ENCODE measurements at places on chromosomes 3 and 15.

- DNase-seq, result peak; percentile 46
Observed at GRCh38 chr15:58139276-58139988, 1.3 kb downstream of the AQP9 start.

DNA sequence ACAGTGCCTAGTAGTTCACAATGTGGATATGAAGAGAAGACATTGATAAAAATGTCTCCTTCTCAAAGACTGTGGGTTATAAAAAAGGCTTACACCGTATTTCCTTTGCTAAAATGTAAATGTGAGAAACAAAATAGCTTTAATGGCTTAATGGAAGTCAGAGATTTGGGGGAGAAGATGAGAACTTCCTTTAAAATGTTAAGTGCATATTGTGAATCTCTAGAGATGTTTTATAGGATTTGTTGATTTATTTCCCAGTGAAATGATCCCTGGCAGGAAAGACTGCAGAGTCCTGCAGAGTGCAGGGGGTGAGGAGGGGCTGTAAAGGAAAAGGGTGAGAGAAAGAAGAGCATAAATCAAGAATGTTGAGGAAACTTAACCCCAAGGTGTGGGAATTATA lies 305.1 kb downstream of the GAP43 start:
- DNase-seq, result no peak

DNA sequence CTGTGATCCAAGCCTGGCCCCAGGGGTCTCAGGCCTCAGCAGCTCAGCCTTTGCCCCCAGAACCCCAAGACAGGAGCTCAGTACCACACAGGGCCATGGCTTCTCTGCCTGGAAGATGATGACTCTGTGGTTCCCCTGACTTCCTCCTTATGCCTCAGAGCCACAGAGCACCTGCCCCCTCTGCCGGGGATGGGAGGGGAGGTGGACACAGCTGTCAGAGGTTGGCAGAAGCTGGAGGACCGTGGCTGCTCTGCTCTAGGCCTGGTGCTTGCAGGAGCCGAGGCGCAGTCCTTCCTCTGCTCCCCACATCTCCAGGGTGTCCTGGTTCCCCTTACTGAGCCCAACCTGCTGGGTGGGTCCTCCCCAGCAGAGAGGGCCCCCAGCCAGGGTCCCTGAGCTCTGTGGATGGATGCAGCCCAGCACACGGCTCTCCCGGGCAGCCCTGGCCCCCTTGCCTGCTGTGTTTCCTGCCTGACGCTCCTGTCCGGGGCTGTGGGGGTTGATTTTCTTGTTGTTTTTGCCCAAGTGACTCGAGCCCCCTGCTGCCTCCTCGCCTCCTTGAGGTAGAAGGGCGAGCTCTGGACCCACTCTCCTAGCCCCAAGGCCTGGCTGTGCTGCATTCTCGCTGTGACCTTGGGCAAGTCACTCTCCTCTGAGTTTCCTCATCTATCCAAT lies 36.6 kb downstream of the PSTPIP1 start:
- no peak for DNase-seq

- no peak for DNase-seq
Observed at GRCh38 chr3:126557761-126558160, 971 bp downstream of the C3orf22 start.

- no peak for DNase-seq
Observed at GRCh38 chr3:96017556-96017955, 796.8 kb upstream of the EPHA6 start.

GRCh38 chr3:186502966-186503712 lies 41.0 kb downstream of the CRYGS start:
- DNase-seq, result no peak

DNA sequence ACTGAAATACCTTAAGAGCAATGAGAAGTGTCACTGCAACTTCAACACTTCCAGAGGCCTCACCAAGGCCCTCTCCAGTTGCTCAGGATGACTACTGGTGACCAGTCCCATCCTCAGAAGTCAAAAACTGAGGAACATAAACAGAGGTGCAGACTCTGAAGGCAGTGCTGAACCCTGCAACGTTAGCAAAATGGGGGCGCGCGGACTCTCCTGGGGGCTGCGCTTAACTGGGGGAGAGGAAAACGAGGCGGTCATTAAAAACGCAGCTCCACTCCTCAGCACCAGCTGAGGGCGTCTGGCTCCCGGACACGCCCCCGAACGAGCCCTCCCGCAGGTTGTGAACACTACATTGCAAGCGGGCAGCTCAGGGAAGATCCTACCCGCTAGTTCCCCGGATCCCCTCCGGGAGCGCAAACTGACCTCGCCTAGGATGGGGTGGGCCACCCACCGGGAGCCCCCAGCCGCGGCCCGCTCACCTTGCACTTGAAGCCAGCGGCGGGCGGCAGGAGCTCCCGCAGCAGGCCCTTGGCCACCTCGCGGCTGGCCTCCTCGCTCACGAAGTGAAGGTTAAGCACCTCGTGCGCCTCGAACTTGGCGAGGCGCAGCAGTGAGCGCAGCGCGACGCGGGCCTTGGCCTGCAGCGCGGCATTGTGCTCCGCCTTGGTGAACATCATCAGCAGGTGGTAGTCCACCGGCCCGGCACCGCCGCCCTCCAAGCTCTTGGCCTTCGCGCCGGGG lies 711 bp downstream of the XXYLT1 start:
- no peak for DNase-seq

DNA sequence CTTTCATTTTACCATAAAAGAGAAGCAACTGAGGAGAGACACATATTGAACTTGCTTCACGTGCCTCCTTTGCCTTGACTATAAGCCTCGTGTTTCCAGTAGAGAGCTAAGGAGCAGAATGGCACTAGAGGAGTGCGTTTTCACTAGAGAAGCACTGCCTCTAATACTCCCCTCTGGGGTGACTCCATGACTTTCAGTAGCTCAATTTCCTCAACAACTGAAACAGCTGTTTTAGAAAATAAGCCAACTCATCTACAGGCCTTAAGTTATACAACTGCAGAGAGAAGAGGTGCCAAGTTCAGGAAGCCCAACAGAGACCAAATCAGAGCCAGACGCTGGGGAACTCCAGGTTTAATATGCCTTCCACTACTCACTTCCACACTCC lies 1.9 kb downstream of the UBP1 start:
- DNase-seq, result no peak

- DNase-seq, result no peak
Observed at GRCh38 chr3:187369089-187369447, 883 bp downstream of the RTP4 start.

GRCh38 chr15:100073982-100074381 lies 267.8 kb downstream of the ADAMTS17 start:
- DNase-seq, result no peak

GRCh38 chr3:69568458-69568857 lies 170.8 kb upstream of the MITF start:
- DNase-seq, result no peak

GRCh38 chr3:40719660-40720287 lies 195.0 kb downstream of the ZNF621 start:
- DNase-seq, result no peak

DNA sequence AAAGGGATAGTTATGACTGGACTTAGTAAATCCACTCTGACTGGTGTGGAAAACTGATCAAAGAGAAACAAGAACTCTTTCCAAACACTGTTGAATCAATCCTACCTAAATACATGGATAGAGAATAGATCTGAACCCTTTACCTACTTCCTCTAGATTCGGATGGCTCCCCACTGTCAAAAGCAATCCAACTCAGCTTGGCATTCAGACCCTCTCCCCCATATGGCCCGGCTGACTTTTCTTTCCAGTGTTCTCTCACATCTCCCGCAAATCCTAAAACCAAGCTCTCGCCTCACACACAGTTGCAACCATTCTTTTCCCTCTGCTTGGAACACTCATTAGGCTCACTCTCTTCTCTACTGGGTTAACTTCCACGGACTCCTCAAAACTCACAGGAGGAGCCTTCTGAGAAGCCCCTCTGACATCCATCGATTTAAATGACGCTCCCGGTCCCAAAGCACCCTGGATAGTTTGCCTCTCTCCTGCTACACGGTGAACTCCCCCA lies 639 bp downstream of the SPICE1 start:
- DNase-seq, result no peak

GRCh38 chr3:42600958-42601675 lies 631 bp downstream of the NKTR start:
- DNase-seq, result peak; percentile 25

DNA sequence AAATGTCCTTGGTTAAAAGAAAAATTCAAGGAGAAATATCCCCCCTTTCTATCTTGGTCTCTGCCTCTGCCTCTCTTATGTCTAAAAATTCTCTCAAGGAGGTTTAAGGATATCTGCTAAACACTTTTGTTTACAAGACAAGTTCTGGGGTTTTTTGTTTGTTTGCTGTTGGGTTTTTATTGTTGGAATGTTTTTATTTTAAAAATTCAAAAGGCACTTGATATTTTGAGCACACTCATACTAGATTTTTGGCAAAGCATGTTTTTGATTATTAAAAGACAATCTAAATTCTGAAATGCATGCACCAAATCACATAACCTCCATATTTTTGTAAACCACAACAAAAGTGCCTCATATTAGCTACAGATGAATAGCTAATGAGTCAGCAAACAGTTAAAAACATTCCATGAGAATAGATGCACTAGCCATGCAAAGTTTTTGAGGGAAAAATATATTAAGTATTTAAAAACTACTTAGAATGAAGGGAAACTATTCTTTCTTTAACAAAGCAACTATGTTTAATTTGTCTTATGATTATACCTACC lies 84.6 kb downstream of the ZBTB20 start:
- peak; percentile 73 for DNase-seq

DNA sequence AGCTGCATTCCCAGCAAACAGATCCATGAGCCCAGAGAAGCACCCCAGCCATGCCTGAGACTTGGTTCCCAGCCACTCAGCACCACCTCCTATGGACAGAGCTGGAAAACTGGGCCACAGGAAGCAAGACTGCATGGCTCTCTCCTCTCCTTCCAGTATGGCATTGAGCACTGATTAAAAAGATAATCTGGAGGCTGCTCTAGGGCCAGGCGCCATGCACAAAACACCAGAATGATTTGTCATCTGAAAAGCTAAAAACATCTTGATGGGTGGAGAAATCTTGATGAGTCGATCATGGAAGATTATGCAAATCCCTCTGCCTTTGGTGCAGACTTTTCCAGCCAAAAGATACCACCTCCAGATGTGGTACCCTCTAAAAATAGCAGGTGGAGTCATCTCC lies 62.7 kb upstream of the MRPS22 start:
- DNase-seq, result no peak

- no peak for DNase-seq
Observed at GRCh38 chr3:160921020-160921635, 165.1 kb downstream of the PPM1L start.

DNA sequence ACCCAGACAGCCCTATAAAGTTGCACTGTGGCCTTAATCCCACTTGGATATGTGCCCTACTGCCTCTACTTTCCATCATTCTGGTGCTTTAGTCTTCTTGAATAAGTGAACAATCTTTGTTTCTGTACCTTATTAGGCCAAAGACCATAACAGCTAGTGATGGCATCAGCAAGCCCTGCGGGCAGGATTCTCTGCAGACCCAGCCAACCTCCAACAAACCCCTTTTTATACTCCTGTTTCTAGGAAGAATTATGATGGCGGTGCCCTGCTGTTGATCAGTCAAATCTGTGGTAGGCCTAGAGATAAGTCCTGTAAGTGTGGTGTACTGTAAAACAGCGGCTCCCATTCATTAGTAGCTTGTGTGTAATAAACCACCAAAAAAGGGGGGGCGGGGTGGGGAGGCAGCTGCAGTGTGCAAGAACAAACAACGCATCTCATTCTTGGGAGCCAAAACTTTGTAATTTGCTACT lies 40.5 kb downstream of the SOX2 start:
- DNase-seq, result no peak

DNA sequence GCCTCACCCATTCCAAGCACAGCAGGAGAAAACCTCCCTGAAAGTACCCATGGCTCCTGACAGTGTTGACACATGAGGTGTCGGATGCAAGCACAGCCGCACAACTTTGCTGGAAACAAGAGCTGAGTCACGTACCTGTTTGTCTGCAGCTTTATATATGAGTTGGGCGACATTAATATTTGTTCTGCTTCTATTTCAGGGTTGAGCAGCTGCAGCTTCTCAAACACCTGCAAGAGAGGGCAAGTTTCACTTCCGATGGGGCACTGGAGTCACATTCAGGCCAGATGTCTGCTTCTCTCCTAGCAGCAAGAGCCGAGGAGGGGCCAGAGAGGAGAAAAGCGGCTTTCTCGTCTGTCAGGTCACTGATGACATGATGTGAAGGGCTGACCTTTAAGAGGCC lies 88.0 kb downstream of the NUP210 start:
- DNase-seq, result no peak

GRCh38 chr3:181302960-181303359 lies 313.4 kb upstream of the DNAJC19 start:
- DNase-seq, result no peak

DNA sequence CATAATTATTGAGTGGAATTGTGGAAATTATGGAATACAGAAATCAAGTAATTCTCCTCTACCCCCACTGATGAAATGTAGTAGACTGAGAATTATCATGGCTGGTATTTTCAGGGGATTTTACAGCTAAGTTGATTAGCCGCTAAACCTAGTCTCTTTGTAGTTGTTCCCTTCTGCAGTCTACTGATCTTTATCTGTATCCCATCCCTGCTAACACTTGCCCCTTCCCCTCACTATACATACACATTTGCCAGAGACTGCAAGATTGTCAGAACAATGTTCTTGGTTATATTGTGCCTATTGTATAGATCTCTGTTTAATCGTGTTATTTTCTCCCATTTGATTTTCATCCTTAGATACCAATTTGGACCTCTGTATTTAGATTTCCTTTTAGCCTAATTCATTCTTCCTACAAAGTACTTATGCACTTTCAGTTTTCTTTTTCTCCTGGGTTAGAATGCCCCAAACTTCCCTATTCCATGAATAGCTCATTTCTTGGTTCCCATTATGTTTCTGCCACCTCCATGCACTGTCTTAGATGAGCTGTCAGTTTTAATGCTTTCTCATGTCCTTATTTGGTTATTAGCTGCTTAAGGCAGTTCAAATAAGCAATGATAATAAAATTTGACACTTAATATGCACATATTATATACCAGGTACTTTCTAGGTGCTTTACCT lies 86.9 kb downstream of the CDIN1 start:
- DNase-seq, result no peak

- DNase-seq, result no peak
Observed at GRCh38 chr3:150061288-150062024, 90.8 kb upstream of the PFN2 start.

DNA sequence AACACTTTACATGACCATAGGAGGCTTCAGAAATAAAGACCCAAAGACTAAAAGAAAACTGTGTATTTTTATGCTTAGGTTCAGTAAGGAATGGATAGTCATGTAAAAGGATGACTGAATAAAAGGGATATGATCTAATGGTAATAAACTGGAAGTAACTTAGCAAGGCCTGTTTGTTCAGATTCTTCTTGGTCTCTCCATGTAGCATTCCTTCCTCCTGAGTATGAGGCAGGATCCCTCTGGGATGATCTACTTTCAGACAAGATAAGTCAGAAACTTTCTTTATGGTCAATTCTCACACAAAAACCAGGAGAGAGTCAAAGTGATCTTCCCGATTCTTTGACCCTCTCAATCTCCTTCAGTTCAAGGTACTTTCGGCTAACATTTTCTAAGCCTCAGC lies 340.8 kb upstream of the DCBLD2 start:
- DNase-seq, result no peak

Measured in fibroblast of skin of left biceps (primary cell).